NCI-H1048 (cell line): ENCODE measurements at places on chromosomes 16 and 17.

- DNase-seq = no peak
These were observed 26.8 kb downstream of the GAS7 start for GRCh38 chr17:10171581-10171981.

DNA sequence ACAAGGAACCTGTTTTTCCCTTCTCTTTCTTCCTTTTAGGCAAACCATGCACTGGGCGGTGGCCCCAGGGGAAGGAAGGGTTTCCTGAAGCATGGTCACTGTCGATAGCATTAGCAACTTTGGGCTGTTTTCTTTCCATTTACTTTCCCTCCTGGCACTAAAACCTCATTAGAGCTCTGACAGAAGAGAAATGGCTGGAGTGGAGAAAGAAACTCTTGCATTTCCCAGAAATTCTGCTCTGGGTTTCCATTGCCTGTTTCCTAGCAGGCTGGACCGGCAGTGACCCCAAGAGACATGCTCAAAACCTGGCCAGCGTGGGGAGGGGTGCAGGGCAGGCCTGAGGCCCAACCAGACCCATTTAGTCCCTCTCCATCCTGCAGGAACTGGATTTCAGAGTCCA is 230.7 kb upstream of the CCL2 start:
- DNase-seq = no peak

DNA sequence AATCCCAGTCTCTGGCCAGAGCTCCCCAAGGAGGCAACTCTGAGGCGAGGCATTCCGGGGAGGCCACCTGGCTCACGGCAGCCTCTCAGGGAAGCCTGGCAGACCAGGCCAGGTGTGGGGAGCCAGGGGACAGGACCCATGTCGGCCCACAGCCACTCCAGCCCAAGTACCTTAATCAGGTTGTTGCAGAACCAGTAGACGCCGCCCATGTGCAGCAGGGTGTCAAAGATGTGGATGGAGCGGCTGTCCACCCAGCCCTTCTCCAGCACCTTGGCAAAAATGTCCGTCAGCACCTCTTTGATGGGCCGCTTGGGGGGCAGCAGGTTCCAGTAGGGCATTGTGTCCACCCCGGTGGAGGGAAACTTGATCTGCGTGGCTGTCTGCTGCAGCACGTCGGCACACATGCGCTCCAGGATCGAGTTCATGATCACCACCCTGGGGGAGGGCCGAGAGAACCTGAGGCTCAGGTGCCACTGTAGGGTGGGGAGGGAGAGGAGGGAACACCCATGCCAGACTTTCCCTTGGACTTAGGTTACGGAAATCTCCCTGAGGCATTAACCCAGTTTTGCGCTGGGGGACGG is 7.8 kb downstream of the CSF3 start:
- DNase-seq = no peak

- no peak for DNase-seq
These were observed 34.2 kb downstream of the TBC1D3B start for GRCh38 chr17:36142235-36142634.

GRCh38 chr16:20122011-20122410 is 48.3 kb upstream of the GPR139 start:
- DNase-seq = no peak

DNA sequence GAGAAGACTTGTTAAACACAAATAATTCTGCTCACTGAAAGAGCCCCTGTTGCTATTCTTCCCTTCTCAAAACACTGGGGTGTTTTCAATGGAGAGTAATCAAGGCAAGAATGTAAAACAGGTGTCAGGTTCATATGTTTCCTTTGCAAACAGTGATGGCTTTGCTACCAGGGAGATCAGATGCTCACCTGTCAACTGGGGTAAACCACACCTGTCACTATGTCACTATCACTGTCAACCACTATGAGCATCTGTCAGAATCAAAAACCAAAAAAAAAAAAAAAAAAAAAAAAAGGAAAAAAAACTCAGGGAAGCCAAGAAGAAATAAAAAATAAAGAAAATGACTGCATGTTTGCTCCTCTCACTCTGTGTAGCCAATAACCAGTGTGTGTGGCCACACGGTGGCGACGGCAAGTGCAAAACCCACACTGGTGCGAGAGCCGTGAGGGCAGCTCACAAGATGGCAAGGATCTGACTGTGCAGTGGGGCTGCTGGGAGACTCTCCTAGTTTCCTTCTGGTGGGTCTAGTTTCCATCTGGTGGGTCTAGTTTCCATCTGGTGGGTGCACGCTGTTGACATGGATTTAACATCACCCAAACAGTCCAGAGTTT is 22.7 kb downstream of the USP22 start:
- no peak for DNase-seq
